H54 (cell line): ENCODE measurements at places on chromosomes 11 and 22.

DNA sequence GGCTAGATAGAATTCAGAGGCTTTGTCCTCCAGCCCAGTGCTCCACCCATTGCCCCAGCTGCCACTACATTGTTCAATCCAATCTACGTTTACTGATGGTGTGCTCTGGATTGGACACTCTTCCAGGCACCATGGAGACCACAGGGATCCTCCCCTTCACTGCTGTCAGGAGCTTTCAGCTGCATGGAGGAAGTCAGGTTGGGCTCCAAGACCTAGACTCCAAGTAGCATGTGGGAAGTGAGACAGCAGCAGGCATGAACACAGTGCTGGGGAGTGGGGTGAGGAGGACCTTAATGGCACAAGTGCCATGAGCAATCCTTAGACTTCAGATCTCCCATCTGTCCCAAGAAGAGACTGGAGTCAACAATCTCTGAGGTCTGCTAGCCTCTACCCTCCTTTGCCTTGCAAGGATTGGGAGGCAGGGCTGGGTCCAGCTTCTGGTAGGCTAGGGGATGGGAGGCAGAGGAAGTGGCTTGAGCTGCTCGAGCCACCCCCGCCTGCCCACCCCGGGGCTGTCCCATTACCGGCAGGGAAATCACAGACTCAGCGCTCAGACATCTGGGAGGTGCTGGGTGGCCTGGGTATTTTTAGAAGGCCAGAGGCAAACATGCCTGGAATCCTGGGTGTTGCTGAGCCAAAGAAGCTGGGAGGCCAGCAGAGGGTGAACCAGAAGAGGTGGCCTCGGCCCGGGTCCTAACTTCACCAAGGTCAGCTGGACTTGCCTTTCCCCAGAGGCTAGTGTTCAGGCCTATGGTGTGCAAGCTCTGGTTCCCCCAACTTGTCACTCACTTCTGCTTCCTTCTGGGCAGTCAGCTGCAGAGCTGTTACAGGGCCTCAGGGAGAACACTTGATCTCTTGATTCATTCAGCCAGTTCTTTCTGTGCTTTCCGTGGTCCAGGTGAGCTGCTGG is 15.2 kb upstream of the FCHSD2 start:
- DNase-seq: no peak

DNA sequence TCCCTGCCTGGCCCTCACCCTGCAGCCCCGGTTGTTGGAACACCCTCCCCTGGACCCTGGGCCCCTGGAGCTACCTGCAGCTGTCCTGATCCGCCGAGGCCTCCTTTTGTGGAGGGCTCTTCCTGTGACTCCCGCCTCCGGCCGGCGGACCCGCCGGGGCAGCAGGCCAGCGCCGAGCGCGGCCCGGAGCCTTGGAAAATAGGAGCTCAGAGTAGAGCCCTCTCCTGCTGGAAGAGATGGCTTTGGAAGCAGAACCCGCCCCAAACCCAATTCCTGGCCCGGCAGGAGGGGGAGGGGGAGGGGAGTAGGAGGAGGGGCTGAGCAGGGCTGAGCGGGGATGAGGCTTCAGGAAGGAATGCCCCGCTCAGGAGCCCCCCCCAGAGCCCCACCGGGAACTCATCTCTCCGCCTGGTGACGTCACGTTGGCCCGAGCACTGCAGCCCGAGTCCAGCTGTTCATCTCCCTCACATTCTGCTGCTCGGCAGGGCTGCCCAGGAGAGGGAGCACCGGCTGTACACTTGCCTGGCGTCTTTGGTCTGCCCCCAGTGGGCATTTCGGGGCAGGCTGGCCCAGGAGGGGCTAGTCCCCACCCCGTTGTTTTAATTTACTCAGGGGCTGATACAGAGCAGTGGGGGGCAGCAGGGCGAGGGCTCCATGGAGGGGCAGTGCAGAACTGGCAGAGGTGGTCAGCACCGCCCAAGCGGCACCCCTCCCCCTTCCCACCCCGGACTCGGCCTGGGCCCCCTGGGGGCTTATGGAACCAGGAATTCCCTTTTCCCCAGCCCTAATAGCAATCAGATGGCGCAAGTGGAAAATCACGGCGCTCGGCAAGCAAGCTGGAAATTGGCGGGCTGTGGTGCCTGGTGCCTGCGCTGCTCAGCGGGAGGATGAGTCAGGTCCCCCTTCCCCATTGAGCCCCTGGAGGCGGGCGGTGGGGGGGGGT is at the start of gene MRGPRF:
Gene MRGPRF (minus strand): TSS at position 238 of the 943 bp plus-strand sequence. CDS start 3,345 bp downstream, outside the sequence.
- DNase-seq: no peak

GRCh38 chr22:22110548-22111266 is 128.1 kb upstream of the TOP3B start:
- peak; percentile 61 for DNase-seq

GRCh38 chr11:95074792-95075563 is 8.3 kb downstream of the SRSF8 start:
- DNase-seq: no peak

DNA sequence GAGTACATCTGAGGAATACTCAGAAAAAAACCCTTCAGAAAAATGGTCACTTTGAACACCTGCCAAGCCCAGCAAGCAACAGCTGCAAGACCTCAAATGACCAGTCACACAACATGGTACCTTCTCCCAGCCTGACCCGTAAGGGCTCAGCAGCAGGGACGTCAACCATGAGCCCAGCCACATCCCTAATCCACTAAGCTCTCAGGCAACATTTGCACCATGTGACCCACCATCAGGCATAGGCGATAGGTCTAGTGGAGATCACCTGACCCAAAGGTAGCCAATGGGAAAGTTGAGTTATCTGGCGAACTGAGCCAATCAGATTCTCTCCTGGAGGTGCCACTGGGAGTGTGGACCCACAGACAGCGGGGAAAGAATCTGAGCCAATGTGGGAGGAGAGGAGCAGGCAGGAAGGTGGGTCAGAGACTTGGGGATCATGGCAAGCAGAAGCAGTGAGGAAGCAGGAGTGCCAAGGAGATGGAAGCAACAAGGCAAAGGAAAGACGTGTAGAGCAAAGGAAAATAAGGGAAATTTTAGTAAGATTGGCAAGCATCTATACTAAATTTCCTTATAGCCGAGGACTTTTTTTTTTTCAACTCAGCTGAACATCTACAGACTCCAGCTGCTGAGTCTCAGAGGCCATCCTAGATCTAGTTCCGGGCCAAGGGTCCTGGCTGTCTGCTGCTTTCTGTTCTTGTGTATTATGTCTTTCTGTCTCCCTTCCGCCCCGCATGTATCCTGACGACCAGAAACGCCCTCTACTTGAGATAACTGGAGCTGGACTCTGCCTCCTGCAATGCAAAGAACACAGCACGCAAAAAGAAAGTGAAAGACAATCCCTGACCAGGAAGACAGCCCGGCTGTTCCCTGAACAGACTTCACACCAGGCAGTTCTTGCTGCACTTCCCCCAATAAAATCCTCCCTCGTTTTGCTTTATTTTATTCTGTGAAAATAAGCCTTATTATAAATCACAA is 11.0 kb upstream of the PLAAT2 start:
- no peak for DNase-seq

DNA sequence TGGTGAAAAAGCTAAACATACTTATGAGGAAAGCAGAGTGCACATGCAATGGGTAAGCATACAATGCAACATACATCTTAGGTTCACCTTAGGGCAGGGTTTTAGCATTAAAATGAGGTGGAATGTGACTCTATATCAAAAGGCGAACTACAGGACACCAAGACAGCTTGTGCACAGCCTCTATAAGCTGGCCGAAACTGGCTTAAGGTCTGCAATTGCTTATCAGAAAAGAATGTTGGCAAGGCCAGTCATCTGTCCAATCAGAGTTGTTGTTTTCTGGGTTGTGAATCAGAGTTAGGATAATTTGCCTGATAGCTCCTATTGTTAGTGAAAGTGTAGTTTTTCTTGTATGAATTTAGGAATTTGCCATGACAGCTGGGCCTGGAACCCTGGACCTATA is 76.5 kb downstream of the LRRC4C start:
- DNase-seq: no peak

- DNase-seq: no peak
Observed at GRCh38 chr22:46587061-46587460, 33.1 kb upstream of the GRAMD4 start.

DNA sequence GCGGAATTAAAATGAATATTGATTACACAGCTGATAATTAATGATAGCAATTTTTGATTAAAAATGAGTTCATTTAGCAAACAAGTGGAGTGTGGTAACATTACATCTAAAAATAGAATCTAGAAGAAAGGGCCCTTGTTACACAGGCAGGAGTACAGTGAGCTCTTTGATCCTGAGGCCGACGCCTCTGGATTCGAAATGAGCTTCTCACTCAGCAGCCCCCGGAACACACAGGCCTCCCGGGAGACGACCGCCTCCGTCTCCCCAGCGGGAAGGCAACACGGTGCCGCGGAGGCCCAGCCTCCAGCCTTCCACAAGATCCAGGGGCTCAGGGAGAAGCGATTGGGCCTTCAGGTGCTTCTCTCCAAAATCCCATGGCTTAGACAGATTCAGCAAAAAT is 379.1 kb downstream of the BRD1 start:
- no peak for DNase-seq

DNA sequence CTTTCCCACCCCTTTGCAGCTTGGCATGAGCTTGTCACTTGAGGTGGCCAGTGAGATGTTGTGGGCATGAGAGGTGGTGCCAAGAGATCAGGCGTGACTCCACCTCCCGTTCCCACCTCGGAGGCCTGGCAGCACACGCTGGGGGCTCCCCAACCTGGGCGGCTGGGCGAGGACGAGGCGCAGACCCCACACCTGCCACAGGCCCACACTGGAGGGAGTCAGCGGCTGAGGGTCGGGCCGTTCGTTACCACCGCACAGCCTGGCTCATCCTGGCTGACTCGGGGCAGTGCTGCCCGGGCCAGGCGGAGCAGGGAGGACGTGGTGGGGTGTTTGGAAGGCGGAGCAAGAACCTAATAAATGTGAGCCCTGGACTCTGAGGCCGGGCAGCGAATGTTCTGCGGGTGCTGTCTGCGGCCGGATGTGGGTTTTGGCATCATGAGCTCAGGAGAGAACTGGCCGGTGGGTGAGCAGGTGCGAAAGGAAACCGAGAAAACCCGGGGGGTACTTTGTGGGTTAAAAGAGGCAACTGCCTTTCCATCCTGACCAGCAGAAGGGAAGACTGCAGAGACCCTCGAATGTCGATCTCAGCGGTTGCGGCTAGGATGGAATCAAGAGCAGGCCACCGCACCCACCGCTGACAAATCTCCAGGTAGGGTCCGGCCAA is 10.2 kb upstream of the IFITM3 start:
- DNase-seq: no peak

GRCh38 chr11:43738600-43739409 is 58.3 kb downstream of the HSD17B12 start:
- no peak for DNase-seq

- no peak for DNase-seq
Observed at GRCh38 chr22:42763965-42764480, 43.4 kb upstream of the A4GALT start.

- no peak for DNase-seq
Observed at GRCh38 chr11:123525097-123525496, 95.0 kb downstream of the GRAMD1B start.

DNA sequence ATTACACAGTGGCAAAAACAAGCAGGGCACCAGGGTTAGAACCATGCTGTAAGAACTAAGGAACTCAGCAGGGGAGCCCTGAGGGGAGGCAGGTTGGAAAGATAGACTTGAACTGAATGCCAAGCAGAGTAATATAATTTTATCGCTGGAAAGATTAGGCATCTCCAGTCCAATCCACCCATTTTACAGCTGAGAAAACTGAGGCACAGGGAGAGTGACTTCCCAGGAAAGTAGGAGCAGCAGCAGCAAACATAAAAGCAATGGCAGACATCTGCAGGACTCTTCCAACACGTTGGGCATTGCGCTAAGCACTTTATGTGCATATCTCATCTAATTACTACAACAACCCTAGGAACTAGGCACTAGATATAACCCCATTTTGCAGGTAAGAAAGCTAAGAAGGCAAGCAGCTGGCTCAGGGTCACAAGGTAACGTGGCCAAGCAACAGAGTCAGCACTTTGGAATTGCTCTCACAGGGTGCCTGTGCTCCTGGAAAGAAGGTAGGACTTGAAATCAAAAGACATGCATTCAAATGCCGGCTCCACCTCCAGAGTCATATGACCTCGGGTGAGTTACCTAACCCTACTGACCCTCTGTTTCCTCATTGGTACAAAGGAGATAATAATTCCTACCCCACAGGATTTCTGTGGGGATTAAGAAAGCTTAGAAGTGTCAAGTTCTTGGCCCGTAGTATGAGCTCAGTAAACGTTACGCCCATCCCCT is 215.3 kb downstream of the BARX2 start:
- DNase-seq: no peak

- no peak for DNase-seq
Observed at GRCh38 chr22:23279781-23280180, 99.5 kb downstream of the BCR start.

DNA sequence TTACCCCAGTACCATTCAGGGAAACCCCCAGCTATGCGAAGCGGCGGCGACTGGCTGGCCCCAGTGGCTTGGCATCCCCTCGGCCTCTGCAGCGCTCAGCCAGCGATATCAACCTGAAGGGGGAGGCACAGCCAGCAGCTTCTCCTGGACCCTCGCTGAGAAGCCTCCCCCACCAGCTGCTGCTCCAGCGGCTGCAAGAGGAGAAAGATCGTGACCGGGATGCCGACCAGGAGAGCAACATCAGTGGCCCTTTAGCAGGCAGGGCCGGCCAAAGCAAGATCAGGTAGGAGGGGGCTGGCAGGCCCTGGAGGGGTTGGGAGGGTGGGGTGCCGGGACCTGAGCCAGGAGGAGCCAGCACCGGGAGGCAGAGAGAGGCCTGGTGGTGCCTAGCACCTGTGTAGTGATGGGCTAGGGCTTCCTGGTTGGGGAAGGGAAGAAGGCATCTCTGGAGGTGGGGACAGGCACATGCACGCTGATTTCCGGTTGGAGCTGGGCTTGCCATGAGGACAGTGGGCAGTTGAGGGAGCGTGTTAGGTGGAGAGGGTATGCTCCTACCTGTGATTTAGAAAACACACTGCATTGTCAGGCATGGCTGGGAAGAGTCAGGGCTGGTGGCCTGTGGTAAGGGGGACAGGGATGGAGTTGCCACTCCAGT is 22.3 kb downstream of the SHANK3 start:
- DNase-seq: no peak

GRCh38 chr11:45528435-45528834 is 137.0 kb downstream of the CHST1 start:
- no peak for DNase-seq

DNA sequence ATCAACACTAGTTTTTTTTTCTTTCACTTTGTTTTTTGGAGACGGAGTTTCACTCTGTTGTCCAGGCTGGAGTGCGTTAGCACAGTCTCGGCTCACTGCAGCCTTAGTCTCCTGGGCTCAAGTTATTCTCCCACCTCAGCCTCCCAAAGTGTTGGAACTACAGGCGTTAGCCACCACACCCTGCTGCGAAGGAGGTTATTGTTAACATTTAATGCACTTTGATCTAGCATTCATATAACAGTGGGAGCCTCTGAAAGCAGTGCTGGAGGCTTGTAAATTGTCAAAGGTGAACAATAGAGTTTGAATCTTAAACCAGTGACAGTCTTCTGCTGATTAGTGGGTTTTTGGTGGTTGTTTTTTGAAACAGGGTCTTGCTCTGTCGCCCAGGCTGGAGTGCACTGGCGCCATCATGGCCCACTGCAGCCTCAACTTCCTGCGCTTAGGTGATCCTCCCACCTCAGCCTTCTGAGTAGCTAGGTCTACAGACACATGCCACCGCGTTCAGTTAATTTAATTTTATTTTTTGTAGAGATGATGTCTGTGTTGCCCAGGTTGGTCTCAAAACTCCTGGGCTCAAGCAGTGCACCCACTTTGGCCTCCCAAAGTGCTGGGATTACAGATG is 96.9 kb upstream of the HORMAD2 start:
- no peak for DNase-seq

GRCh38 chr11:84289381-84289906 is 1003.3 kb upstream of the CCDC90B start:
- peak; percentile 15 for DNase-seq
